ENCODE measurements at places on chromosomes 16 and 17.

- DNase-seq, result no peak
Measured at GRCh38 chr16:67150047-67150832, 558 bp downstream of the B3GNT9 start.

DNA sequence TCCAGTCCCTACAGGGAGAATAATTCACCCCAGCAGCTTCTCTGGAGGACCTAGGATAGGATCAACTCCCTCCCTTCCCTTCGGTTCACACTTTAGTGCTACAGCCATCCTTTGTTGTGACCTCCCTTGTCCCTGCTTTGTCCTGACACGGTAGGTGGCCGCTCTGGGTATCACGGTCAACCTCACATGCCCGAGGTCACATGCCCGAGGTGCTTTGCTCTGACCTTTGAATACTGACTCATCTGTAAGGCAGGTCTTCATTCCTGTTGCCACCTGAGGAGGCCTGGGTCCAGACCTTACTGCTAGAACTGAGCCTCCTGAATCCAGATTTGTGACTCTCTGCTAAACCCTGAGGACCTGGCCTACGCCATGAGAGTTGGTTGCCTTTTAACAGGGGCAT lies 19.7 kb downstream of the ALKBH5 start:
- DNase-seq, result no peak

GRCh38 chr16:67155295-67156142 lies 4.2 kb downstream of the TRADD start:
- no peak for DNase-seq

DNA sequence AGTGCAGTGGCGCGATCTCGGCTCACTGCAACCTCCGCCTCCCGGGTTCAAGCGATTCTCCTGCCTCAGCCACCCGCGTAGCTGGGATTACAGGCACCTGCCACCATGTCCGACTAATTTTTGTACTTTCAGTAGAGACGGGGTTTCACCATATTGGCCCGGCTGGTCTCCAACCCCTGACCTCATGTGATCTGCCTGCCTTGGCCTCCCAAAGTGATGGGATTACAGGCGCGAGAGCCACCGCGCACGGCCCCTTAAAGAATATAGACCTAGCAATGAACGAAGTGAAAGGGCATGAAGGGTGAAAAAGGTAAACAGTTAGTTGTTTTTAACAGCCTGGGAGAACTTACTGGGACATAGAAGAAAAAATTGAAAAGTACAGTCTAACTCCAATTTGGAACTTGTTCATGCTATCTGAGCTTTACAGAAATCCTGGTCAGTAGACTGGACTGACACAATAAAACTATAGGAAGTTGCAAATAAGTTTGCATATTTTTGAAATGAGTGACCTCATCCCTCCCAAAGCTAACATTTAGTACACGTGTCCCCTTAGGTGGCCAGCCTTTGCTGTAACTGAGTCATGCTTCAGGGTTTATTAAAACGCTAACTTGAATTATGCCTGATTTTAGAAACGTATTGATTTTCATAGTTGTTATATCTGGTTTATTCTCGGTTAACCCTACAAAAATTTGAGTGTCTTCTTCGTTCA lies 1.8 kb downstream of the COG1 start:
- DNase-seq, result no peak

- DNase-seq, result no peak
Measured at GRCh38 chr16:88784856-88785105, 239 bp downstream of the PIEZO1 start.

DNA sequence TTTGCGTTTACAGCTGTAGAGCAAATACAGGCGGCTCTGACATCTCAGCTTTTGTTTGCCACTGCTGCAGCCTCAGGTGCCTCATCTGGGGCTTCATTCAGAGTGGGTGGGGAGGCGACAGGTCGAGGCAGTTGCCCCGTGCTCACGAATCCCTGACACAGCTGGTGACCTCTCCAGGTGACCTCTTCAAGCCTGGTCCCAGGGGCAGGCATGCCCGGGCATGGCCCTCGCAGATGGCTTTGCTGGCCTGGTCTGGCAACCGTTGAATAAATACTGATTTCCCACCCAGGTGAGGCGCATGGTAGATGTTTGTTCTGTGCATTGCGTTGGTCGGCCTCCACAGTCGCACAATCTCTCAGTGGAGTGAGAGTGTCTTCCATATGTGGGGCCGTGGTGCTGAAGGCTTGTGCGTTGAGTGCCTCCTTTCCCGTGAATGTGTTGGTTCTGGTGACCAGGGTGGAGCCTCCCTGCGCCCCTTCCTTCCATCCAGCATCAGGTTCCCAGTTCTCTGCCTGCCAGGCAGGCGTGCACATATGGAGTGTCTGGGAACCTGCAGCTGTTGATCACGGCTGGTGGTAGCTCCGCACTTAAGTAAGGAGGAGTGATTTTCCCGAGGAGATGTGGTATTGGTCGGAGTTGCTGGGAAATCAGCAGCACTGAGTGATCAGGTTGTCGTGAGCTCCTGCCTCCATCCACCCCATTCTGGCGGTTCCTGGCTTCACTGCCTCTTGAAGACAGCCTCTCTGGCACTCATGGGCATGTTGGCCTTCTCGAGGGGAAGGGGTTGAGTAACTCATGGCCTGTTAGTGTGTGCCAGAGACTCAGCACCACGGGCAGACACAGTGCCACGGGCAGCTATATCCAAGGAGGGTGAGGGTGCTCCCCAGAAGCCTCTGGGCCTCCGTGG lies 149.7 kb downstream of the RPTOR start:
- no peak for DNase-seq

DNA sequence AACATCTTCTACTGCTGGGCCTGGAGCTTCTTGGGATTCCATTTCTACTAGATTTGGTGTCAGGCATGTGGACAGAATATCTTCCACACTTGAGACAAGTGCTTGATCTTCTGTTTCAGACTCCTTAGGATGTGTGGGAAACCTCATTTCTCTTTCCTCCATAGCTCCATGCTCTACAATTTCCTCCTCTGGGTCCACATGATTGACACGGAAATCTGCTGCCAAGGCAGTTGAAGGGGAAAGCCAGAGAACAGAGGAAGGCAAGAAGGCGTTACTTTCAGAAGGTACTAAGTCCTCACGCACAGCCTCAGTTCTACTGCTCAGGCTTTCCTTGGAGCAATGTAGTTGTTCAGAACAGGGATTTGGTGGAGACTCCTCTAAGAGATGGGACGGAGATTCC lies 6.6 kb downstream of the SPAG5 start:
- no peak for DNase-seq

DNA sequence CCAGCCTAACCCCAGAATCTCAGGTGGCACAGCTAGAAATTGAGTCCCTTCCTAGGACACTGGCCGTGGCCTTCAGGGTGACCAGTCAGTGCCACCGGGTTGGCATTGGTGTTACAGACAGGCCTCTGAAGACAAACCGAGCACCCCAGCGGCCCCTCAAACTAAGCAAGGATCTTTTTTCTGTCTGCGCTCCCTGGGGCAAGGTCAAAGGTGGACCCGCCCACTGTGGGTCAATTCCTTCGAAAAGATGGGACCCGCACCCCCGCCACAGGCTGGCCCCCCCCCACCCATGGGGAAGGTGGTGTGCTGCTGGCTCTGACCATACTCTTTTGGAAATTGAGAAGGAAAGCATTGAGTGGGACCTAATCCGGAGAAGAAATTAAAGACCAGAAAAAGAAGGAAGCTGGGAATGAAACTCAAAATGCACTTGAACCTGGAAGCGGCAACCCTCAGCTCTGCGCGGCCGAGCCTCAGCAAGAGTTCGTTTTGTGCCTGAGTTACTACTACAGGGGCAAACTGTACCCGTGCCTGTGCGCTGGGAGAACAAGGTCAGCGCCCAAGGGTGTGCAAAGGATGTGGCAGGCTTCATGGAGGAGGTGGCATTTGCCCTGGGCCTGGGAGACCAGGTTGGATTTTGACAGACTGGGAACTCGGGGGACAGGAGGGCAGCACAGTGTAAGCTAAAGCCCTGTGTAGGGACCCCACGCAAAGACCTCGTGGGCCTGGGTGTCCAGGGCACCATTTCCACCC lies 20.4 kb downstream of the TMC6 start:
- DNase-seq, result no peak

DNA sequence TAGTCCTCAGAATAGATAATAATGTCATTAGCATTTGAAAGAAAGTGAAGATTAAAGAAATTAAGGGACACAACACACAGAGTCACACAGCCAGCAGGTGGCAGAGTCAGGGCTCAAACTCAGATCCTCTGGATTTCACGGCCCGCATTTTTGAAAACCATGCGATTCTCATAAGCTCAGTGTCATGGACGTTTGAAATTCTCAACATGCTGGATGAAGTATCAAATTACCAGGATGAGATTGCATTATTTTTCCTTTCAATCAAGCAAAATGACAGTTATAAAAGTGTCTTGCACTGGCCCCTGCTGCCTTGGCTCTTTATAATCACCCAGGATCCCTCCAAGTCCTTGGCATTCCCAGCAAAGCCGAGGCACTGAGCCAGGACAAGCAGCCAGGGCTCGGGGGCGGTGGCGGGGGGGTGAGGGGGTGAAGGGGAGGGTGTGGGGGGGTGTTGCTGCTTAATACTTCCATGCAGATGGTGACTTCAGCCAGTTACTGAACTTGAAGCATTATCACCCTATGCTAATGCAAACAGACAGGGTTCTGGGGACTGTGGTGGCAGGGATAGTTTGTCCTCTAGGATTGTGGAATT lies 6.6 kb upstream of the BMERB1 start:
- DNase-seq, result no peak

DNA sequence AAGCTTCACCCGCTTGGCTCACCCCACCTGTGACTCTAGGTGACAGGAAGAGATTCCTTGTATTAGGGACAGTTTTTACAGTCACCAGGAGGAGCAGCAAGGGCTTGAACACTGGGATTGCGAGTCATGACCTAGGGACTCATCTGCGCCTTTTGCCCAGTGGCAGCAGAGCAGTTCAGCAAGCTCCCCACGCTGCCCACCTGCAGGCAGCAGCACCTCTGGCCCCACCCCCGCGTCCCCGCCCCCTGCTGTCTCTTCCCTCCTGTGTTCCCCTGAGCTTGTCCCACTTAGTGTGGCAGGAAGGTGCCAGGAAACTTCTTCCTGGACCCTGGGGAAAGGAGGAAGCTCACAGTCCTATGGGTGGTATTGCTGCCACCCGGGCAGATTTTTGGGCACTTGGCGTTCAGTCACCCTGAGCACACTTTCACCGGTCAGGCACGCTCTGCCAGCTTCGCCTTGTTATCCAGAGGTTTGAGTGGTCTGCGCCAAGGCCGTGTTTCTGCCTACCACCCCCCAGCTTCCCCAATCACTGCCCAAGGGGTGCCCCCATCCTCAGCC lies 8.7 kb downstream of the MMP15 start:
- DNase-seq, result no peak

DNA sequence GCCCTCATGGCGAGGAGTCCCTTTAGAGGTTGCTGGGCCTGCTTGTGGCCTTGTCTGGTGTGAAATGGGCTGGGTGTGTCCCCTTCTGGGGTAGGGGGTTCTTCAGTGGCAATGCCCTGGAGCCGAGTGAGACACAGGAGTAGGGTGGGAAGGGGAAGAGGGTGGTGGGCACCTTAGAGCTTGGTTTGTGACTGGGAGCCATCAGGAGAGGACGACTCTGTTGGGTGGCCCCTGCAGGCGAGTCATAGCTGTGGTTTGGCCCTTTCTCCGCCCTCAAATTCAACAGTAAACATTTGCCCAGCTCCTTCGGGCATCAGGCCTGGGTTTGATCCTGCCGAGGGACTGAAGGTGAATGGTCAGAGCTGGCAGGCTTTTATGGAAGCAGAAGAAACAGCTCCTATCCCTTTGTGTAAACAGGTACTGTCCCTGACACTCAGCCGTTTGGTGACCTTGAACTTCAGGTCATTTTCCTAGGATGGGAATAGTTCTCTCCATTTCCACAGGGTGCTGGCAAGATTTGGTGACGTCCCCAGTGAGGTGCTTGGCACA lies 2.9 kb downstream of the E4F1 start:
- no peak for DNase-seq

DNA sequence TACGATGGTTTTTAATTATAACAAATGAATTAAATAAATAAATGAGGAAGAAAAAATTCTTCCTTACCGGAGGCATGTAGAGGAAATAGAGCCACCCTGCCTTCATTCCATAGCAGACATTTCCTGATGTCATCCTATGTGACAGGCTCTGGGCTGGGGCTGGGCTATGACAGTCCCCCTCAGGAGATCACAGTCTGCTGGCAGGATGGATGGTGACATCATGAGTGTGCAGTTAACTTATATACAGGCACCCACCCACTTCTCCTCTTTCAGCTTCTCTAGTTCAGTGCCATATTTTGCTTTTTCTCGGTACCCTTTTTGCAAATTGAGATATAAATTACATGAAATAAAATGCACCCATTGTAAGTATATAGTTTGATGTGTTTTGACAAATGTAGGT lies 6.4 kb upstream of the CMTM3 start:
- no peak for DNase-seq

DNA sequence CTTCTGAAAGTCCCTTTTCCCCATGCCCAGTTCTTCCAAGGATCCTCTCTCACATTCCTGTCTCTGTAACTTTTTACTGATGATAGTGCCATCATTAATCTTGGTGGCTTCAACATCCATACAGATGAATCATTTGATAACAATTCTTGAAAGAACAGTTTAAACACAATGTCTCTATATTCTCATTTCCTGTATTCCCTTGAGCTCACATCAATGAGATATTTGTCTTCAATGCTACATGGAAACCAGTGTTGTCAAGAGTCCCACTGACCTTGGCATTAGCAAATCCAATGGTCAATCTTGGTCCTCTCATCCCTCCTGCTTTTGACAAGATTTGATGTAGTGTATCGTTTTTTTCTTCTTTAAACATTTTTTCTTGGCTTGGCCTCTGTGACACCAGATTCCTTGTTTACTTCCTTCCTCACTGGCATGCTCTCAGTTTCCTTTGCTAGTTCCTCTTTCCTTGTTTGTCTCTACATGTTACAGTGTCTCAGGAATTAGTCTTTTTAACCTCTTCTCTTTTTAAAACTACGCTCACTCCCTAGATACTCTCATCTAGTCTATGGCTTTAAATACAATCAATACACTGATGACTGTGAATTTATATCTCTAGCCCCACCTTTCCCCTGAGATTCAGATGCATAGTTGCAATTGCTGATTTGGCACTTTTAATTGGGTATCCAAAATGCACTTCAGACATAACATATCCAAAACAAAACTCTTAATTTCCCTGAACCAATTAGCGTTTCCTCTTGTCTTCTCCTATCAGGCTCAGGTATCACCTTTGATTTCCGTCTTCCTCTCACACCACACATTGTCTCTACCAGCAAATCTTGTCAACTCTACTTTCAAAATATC lies 134.0 kb downstream of the MYO1D start:
- DNase-seq, result no peak

DNA sequence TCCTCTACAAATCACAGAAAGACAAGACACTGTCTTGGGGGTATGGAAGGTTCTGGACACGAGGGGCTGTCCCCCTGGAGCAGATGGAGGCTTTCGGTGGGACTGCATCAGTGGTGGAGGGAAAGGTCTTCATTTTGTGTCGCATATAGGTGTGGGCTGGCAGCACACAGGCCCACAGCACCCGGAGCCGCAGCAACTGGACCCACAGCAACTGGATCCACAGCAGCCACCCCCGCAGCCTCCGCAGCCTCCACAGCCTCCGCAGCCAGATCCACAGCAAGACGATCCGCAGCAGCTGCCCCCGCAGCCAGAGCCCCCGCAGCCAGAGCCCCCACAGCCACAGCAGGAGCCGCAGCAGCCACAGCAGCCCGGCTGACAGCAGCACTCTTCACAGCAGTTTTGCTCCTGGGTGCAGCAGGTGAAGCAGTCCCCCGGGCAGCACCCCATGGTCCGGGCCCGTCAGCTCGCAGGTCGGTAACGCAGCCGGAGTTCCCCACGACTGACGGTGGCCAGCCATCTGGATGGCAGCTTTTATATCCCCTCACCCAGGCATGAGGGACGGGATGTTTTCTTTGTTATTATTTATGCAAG lies at the start of gene KRTAP17-1:
KRTAP17-1 (minus strand) TSS at position 507 of the 591 bp plus-strand sequence; CDS start at position 447, 60 bp downstream.
- DNase-seq, result no peak

- no peak for DNase-seq
Measured at GRCh38 chr17:82876602-82877379, 37.0 kb upstream of the ZNF750 start.
